Fibroblast of lung (primary cell): ENCODE measurements at places on chromosomes 16 and 17. TPM values are rescaled to one million over a fixed set of nuclear protein-coding genes. Genes with fewer than 3 reads are reported as not detected.

The DLX3 gene
- not detected in 2 replicates for total RNA-seq

The HOXB13 gene
- total RNA-seq: not detected in 2 replicates

The METTL26 gene
- total RNA-seq: 71.7 and 75.2 TPM in 2 replicates

The TP53TG3C gene
- total RNA-seq: not detected in 2 replicates

The ZNF764 gene
- 3.1 TPM in 2 replicates for total RNA-seq

The ANKS3 gene
- total RNA-seq: 26.2 and 26.3 TPM in 2 replicates

The PRSS22 gene
- 0.17 TPM in 1 of 2 replicates, not detected in the other for total RNA-seq

The GAS7 gene
- 2.6 and 6.4 TPM in 2 replicates for total RNA-seq

The WNT3 gene
- 0.77 and 1.3 TPM in 2 replicates for total RNA-seq

The KREMEN2 gene
- not detected in 2 replicates for total RNA-seq

The FBXL16 gene
- total RNA-seq: not detected in 2 replicates

The PTX4 gene
- not detected in 2 replicates for total RNA-seq

The KRT15 gene
- total RNA-seq: 0.17 TPM in 1 of 2 replicates, not detected in the other

The ACSM2A gene
- total RNA-seq: not detected in 2 replicates

The PRSS21 gene
- total RNA-seq: 0.17 and 0.77 TPM in 2 replicates

The CES2 gene
- 38.0 and 47.6 TPM in 2 replicates for total RNA-seq

The NPIPA2 gene
- total RNA-seq: 0.77 and 0.99 TPM in 2 replicates

The ZNF750 gene
- total RNA-seq: not detected in 2 replicates

The DNAAF1 gene
- total RNA-seq: not detected in 2 replicates

The EFNB3 gene
- total RNA-seq: 0.26 and 0.33 TPM in 2 replicates

The PROCA1 gene
- 2.3 and 2.6 TPM in 2 replicates for total RNA-seq

The DNAAF8 gene
- 0.26 and 0.50 TPM in 2 replicates for total RNA-seq

The DDX52 gene
- total RNA-seq: 18.7 and 20.6 TPM in 2 replicates

The CPHXL2 gene
- total RNA-seq: not detected in 2 replicates

The ZPBP2 gene
- total RNA-seq: not detected in 2 replicates

The CPSF4L gene
- 0.26 TPM in 1 of 2 replicates, not detected in the other for total RNA-seq

The WSCD1 gene
- 0.51 and 0.83 TPM in 2 replicates for total RNA-seq

The HSD17B1 gene
- total RNA-seq: 2.1 and 2.6 TPM in 2 replicates

The GPR139 gene
- not detected in 2 replicates for total RNA-seq
